Frontal cortex (tissue), 4 donors: ENCODE measurements at places on chromosomes 16 and 17.

DNA sequence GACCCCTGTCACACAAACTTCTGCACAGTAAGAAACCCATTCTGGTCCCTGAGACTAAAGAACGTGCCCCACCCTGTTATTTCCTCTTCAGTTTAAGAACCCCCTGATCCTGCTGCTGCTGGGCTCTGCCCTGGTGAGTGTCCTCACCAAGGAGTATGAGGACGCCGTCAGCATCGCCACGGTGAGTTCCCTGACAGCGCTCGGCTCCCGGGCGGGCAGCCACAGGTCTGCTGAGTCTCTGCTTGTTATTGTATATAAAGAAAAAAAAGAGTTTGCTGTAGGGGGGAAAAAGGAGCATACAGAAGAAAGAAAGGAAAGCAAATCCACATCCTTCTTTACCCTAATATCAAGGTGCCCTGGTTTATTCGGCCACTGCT, 40.0 kb downstream of the ATP2C2 start:
- no peak for DNase-seq

DNA sequence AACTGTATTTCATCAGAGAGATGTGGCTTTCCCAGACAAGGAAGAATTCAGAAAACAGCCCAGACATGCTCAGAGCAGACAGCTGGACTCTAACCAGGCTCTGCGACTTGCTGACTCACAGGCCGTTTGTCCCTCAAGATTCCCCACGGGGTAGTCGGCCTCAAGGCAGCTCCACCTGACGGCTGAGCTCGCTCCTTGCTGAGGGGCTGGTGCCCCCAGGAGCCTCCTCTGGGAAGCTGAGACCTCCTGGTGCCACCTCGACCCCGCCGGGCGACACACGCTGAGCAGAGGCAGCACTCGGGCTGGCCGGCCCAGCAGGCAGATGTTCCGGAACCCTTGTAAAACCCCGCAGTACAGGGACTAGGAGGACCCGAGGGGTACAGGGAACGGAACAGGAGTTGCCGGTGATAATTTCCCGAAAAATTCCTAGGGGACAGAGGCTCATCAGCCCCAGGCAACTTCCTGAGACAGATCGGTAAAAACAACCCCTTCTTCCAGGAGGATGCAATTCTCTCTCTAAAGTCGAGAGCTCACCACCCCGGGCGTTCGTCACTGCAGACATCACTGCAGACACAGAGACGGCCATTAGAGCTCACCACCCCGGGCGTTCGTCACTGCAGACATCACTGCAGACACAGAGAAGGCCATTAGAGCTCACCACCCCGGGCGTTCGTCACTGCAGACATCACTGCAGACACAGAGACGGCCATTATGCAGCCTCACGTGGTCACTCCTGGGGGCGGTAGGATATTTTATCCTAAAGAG, 19.9 kb downstream of the RPH3AL start:
- DNase-seq, result no peak

GRCh38 chr16:5977329-5977728, 879.7 kb upstream of the EEF2KMT start:
- no peak for DNase-seq

- DNase-seq, result no peak
Measured at GRCh38 chr16:5333991-5334390, 236.4 kb upstream of the EEF2KMT start.

- no peak for DNase-seq
Measured at GRCh38 chr16:74573622-74574021, 33.3 kb downstream of the GLG1 start.

DNA sequence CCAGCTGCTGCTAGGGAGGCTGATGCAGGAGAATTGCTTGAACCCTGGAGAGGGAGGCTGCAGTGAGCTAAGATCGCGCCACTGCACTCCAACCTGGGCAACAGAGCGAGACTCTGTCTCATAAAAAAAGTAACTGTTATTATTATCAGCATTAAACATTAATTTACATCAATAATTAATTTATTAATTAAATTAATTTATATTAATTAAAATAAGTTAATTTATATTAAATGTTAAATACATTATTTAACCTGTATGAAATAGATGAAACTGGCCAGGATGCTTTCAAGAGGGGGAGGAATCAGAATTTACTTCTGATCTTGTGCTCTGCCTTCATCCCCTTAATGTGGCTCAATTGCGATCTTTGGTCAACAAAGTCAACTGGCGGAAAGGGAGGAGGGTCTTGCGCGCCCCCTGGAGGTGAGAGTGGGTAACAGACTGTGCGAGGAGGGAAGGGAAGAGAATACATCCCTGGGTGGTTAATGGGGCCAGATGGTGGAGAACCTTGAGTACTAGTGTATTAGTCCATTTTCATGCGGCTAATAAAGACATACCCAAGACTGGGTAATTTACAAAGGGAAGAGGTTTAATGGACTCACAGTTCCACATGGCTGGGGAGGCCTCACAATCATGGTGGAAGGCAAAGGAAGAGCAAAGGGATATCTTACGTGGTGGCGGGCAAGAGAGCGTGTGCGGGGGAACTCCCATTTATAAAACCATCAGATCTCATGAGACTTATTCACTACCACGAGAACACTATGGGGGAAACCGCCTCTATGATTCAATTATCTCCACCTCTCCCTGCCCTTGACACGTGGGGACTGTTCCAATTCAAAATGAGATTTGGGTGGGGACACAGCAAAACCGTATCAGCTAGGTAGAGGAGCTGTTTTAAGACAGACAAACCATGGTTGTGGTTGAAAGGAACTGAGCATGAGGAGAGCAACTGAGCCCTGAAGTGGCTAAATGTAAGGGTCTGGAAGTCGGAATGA, 15.7 kb upstream of the CPPED1 start:
- DNase-seq, result no peak

GRCh38 chr16:2827374-2827791, 2.7 kb upstream of the ZG16B start:
- no peak for DNase-seq

- no peak for DNase-seq
Measured at GRCh38 chr17:81330884-81331245, 35.8 kb upstream of the SLC38A10 start.

DNA sequence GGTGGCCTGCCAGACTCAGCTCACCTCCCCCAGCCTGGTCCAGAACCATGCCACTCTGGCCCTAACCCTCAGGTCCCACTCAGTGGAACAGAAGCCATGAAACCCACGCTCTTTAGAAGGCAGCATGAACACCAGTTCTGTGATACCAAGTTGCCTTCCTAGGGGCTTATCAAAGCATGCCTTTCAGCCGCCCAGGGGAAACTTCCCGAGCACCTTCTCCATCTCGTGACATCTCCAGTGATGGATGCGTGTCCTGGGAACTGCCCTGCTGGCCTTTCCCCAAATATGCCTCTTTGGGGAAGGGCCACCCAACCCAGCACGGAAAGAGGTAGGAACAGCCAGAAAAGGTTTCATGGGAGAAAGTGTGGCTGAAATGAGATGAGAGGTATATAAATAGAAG, 8.3 kb downstream of the CCDC42 start:
- no peak for DNase-seq

- DNase-seq, result no peak
Measured at GRCh38 chr16:72639494-72639893, 408.4 kb downstream of the ZFHX3 start.

GRCh38 chr16:5479926-5480325, 382.3 kb upstream of the EEF2KMT start:
- no peak for DNase-seq

- no peak for DNase-seq
Measured at GRCh38 chr17:76635039-76635438, 8.5 kb downstream of the ST6GALNAC1 start.

- DNase-seq, result no peak
Measured at GRCh38 chr16:88810166-88810911, 1.4 kb downstream of the APRT start.

DNA sequence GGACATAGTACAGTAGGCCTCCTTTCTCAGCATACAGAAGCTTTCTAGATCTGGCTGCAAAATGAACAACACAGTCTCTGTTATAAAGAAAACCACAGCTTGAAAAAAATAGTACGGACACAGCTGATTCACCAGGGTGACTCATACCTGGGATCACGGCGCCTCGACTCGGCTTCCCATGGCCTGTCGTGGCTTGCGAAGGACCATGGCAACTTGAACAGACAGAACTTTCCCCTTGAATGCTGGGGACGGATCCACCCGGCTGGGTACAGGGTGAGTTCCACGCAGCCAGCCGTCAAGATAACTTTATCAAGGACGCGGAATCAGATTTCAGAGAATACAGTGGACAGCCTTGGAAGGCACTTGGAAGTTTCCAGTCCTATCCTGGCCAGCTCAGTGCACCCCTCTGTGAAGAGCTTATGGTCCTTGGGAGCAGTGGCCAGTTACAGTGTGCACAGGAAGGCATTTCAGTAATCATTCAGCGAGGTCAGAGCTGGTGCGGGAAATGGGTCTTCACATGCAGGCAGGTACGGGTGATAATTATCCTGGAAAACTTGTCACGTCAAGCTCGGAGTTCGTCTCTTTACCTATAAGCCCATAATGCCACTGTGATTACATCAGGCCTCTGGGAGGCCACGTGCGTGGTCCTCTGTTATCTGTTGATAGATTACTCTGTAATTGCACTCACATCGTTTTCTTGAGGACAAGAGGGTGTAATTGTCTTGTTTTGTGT, 57.9 kb upstream of the MAF start:
- DNase-seq, result no peak

DNA sequence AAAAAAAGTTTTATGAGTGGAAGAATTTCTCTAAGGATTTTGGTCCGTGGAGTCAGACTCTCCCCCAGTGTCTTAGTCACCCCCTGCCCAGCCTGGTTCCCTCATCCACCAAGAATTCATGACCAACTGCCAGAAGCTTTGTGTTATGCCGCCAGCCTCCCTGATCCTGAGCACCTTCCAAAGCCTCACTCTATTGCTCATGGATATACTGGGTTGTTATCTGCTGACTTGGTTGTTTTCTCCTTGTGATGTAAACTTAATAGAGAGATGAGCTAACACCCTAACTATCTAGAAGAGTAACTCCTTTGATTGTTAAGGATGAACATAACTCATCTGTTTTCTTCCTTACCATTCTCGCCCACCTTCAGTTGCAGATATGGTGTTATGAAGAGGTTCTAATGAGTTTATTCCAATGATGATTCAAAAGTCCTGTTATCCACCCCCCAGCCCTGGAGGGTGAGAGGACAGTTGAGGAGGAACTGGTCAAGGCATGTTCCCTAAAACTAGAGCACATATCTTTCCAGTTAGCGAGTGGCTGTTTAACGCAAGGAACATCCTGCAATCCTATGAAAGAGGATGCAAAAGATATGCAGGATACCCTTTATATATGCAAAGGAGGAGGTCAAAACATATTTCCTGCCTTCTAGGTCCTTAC, 1.5 kb upstream of the PSMD3 start:
- no peak for DNase-seq

DNA sequence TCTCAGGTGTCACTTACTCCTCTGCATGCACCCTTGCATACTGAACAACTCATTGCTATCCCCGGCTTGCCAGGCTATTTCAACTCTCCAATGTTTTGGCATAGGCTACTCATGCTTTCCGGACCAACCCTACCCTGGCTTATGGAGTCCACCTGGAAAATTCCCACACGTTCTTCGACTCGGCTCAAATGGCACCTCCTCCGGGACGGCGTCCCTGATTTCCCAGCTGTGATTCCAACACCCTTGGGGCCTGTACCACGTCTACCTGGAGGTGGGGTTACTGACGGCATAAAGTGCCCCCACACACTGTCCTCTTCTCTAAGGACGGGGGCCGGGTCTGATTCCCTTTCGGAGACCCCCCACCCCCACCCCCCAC, 498 bp downstream of the SMYD4 start:
- peak; percentile 24 for DNase-seq

DNA sequence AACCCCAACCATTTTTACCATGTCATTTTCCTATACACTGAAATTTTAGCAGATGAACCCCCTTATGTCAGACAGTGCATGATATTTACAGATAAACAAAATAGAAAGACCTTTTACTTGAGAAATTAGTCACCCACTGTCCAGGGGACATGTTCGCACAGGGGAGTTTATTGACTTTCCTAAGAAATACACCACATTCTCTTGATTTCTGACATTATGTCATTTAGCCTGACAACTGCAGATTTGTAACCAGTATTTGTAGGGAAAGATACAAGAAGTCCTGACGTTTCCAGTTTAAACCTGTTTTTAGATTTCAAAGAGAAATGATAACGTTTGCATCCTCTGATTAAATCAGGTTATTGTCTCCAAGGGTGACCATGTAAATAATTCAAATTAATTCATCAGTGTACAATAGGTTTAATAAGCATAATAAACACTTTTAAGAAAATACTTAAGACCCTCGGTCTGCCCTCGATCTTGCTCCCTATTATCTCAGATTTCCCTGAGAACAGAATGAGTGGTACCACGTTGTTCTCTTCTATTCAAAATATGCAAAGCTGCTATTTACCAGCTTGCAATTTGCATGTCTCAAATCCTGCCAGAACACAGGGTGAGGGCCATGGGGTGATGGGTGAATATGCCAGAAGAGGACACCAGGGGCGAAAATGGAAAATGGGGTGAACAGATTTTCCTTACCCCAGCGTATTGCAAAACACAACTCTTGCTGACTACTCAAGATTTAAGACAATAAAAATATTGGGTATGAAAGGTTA, 2.1 kb upstream of the LYRM9 start:
- no peak for DNase-seq

DNA sequence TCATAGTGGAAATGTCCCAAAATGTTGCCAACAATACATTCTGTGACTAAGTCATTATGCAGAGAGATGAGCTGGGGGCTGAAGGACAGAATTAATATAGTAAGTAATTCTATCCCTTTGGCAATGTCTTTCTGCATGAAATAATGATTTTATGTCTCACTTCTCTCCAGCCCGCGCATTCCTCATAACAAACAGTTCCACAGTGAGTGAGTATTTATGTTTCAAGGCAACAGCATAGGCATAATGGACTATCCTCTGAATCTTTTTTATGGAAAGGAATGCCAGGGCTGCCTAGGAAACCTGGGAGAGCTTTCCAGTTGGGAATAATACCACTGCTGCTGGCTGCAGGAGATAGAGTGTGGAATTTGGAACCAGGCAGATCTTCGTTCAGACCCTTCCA, 477.7 kb downstream of the HS3ST4 start:
- DNase-seq, result no peak

- no peak for DNase-seq
Measured at GRCh38 chr16:72094266-72094610, 591 bp downstream of the DHX38 start.

DNA sequence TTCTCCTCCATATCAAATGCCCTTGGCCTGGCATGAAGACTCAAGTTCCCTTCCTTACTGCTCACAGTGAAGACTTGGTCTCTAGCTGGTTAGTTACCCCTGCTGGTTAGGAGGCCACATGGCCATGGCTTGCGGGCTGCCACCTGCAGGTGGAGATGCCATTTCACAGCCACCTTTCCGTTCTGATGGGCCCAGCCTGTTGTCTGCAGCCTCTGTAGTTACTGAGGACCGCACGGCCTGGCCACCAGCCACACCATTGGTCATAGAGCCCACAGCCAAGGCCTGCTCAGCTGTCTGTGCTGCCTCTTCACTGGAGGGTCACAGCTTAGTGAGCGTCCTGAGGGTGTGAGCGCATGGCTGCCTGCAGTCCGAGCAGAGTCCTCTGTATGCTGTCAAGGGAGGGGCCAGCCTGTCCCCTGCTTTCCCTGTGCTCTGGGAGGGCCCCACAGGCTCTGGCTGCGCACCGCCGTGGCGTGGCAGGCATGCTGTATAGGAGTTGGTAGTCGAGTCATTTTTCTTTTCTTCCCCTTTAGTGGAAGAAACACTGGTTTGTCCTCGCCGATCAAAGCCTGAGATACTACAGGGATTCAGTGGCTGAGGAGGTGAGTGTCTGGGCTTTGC, 59.2 kb downstream of the PLD6 start:
- no peak for DNase-seq

GRCh38 chr17:72342061-72342460, 221.2 kb downstream of the SOX9 start:
- DNase-seq, result no peak

- DNase-seq, result no peak
Measured at GRCh38 chr17:3915995-3916696, at the start of gene P2RX1. Gene P2RX1 (minus strand): TSS chr17:3916465. CDS start chr17:3916225, 240 bp downstream.
